M059J (cell line): ENCODE measurements at places on chromosomes 6 and 20.

DNA sequence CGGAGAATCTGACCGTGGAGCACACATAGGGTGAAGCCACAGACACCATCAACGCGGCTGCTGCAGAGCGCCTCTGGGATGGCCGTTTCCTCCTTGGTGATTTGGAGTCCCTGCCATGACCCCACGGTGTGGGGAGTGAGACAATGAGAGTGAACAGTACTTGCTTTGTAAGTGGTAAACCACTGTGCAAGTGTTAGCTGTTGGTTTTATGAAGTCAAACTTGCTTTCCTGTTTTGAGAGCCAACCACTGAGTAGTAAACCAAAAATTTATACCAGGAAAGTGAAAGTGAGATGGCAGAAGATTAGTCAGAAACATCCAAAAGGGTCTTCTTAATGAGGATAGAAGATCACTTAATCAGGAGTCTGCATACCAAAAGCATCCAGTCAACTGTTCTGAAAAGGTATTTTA is 160.7 kb downstream of the FOXC1 start:
- peak; percentile 42 for DNase-seq

GRCh38 chr20:43953919-43954592 is 39.4 kb downstream of the TOX2 start:
- peak; percentile 72 for DNase-seq

DNA sequence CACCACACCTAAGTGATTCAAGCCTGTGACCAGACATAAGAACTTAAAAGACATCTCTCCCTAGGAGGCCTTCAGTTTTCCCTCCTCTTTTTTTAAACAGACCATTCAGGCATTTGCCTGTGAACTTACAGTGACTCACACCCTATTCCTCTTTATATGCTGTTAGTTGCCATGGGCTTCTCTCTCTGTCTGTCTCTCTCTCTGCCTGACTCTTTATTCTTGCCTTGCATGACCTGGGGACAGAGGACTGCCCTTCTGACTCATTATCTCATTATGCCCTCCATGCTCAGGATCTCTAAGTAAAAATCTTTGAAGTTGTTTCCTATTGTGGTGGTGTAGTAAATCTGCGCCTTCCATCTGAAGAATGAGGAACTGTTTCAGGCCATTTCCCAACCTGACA is 442.2 kb upstream of the MAN1A1 start:
- DNase-seq: peak; percentile 65

DNA sequence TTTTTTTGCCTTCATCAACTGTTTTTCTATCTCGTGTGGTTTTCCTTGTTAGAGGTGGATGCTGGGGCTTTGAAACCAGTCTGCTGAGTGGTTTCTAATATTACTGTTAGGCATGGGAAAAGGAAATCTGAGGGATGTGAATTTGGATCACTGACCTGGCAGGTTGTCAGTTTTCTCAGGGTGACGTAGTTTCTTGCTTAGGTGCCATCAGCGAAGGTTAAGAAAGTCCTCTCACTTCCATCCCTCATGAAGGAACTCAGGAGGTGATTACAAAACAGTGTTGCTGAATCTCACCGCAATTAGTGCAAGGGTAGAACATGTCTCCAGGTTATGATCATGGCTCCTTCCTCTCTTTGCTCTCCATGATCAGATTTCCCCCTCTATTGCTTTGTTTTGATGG is 135.9 kb downstream of the SOX4 start:
- no peak for DNase-seq

GRCh38 chr6:45822246-45822812 is 193.3 kb downstream of the CLIC5 start:
- no peak for DNase-seq

DNA sequence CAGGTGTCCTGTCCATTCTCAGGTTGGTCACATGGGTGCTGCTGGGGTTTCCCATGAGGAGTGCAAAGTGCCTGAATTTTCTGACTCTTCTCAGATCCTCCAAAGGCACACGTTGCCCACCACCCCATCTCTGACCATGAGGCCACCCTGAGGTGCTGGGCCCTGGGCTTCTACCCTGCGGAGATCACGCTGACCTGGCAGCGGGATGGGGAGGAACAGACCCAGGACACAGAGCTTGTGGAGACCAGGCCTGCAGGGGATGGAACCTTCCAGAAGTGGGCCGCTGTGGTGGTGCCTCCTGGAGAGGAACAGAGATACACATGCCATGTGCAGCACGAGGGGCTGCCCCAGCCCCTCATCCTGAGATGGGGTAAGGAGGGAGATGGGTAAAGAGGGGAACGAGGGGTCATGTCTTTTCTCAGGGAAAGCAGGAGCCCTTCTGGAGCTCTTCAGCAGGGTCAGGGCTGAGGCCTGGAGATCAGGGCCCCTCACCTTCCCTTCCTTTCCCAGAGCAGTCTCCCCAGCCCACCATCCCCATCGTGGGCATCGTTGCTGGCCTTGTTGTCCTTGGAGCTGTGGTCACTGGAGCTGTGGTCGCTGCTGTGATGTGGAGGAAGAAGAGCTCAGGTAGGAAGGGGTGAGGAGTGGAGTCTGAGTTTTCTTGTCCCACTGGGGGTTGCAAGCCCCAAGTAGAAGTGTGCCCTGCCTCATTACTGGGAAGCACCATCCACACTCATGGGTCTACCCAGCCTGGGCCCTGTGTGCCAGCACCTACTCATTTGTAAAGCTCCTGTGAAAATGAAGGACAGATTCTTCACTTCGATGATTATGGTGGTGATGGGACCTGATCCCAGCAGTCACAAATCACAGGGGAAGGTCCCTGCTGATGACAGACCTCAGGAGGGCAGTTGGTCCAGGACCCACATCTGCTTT is 2.0 kb downstream of the HLA-F start:
- DNase-seq: no peak

DNA sequence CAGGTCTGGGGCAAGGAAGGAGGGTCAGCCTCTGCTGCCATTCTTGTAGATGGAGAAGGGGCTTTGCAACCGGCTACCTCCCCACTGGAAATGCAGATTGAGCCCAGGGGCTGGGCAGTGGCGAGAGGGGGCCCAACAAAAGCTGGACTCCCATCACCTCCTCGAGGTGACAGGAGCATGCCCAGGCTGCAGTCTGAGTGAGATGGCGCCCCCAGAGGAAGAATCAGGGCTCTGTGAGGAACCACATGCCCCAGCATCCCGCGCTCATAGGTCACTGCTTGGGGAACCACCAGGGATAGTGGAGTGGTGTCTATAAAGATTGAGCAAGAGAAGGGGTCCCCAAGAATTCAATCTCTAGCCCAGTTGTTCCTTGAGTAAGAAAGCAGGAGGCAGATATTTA is 31.6 kb upstream of the NEDD9 start:
- no peak for DNase-seq

DNA sequence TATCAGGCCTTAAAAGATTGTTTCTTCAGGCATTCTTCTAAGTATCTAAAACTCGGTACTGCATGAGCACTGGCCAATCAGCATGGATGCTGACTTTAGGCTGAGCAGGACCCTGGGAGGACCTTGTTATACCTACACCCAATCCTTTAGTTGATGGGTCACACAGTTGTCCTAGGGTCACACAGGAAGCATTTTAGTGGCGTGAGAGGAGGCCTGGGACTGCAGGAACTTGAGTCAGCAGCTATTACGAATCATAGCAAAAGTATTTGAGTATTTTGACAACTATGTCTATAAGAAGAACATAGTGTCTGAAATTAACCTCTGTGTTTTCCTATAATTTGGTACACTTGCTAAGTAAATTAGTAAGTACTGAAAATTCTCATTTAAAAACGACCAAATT is 741.4 kb downstream of the HACE1 start:
- peak; percentile 35 for DNase-seq

DNA sequence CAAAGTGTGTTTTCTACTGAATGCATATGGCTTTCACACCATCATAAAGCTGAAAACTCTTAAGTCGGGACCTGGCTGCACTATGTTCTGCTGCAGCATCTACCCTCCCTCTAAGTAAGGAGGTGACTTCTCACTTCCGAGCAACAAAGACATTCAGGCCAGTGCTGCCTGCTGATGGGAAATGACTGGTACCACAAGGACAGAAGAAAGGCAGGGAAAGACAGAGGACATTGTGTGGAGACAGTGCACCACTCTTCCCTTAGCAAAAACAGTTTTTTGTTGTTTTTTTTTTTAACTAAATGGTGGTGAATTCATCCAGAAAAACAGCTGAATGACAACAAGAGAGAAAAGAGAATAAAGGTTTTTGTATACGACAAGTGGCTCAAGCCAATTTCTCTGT is 81.5 kb downstream of the MAP7 start:
- no peak for DNase-seq

DNA sequence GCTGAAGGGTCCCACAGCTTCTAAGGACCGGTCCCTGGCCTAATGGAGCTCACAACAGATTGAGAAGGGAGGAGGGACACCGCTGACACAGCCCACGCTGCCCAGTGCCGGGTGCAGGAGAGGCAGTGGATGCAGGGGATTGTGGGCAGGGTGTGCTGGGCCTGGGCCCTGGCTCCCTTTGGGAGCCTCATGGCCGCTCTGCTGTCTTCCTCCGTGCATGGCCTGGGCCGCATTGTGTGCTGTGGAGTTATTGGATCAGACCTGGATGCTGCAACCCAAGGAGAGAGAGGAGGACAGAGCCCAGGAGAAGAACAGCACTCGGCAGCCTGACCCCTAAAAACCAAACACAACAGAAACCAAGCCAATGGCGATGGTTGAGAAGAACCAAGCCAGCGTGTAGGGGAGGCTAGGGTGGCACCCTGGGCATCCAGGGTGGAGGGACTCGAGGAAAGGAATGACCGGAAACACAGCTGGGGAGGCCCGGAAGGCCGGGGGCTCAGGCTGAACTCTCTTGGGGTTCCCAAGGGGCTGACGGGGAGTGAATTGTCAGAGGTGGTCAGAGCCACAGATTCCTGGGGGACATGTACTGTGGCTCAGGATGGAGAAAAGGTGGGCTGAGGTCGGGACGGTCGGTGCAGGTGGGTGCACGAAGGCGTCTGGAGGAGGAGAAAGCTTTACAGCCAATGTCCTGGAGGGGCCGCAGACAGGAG is 41.0 kb downstream of the ERMARD start:
- DNase-seq: no peak

- no peak for DNase-seq
Measured at GRCh38 chr6:135115834-135116233, 61.2 kb upstream of the HBS1L start.

GRCh38 chr6:123604067-123604466 is 32.7 kb downstream of the TRDN start:
- no peak for DNase-seq

DNA sequence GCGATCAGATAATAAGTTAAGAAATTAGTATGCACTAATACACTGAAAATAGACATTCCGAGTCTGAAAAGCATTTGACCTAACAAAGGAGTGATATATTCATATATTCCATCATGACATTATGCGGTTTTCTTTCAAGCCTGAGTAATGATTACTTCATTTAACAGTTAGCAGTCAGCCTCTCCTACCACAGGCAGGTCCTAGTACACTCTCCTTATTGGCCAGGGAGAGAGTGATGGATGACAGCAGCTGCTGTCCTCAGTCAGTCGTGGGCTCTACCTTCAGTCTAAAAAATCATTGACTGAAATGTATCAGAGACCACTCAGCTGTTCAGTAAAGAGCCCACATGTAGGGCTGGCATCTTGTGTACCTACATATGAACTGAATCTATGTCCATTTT is 33.2 kb upstream of the VGLL2 start:
- DNase-seq: peak; percentile 7

DNA sequence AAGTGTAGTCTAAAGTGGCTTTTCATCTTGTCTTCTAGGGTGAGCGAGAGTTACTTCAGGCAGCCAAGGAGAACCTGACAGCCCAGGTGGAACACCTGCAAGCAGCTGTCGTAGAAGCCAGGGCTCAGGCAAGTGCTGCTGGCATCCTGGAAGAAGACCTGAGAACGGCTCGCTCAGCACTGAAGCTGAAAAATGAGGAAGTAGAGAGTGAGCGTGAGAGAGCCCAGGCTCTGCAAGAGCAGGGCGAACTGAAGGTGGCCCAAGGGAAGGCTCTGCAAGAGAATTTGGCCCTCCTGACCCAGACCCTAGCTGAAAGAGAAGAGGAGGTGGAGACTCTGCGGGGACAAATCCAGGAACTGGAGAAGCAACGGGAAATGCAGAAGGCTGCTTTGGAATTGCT is 27.1 kb downstream of the C20orf173 start:
- DNase-seq: no peak

DNA sequence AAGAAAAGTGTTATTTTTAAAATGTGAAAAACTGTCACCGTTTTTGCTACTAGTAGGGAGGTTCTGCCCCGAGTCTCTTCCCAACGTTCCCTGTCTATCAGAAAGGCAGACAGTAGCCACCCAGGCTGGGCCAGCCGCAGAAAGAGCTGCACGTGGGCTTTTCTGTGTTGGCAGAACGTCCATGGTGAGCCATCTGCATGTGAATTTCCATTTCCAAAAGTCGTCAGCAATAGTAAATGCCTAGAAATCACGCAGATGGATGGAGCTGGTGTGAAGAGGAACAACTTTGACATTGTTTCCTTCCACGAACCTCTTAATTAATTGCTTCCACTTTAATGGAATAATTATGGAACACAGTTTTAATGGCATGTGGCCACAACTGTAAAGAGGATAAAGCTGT is 97.5 kb downstream of the FAM120B start:
- DNase-seq: no peak

GRCh38 chr6:147586044-147586443 is 77.6 kb downstream of the SAMD5 start:
- no peak for DNase-seq

- DNase-seq: peak; percentile 79
Measured at GRCh38 chr6:43181942-43182860, at the start of gene CUL9. Gene CUL9 (plus strand): TSS chr6:43182196. CDS start chr6:43184311, 2,115 bp downstream.

- DNase-seq: peak; percentile 58
Measured at GRCh38 chr6:25215881-25216280, 63.3 kb upstream of the CARMIL1 start.

GRCh38 chr6:134607411-134607810 is 289.5 kb upstream of the SGK1 start:
- peak; percentile 43 for DNase-seq

DNA sequence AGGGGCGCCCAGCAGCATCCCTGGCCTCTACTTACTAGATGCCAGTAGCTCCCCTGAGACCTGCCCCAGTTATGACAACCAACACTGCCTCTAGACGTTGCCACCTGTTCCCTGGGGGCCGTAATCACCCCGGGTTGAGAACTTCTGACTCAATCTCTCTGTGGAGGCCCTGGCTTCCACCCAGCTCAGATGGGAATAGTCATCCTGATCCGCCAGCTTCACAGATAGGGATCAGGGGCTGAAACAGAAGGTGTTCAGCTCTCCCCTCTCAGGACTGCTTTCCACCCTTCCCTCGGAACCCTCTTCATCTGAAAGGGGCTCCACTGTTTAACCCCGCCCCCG is 3.3 kb downstream of the CAPN11 start:
- DNase-seq: peak; percentile 93

GRCh38 chr6:151440930-151441329 is 11.0 kb downstream of the RMND1 start:
- peak; percentile 26 for DNase-seq

- peak; percentile 48 for DNase-seq
Measured at GRCh38 chr6:137165375-137166246, 7.8 kb downstream of the IL22RA2 start.

GRCh38 chr6:110944681-110945151 is 13.8 kb upstream of the GTF3C6 start:
- DNase-seq: peak; percentile 99

GRCh38 chr20:3681931-3682781 is at the start of gene ADAM33:
Gene ADAM33 (minus strand): TSS chr20:3682010. CDS start chr20:3682004, 6 bp downstream.
- no peak for DNase-seq

- no peak for DNase-seq
Measured at GRCh38 chr6:52209770-52210169, 23.6 kb downstream of the IL17A start.
